Globus pallidus (tissue), 1 donor: ENCODE measurements at places on chromosomes 4 and X.

- DNase-seq = no peak
Measured at GRCh38 chr4:186852073-186852420, 128.4 kb upstream of the FAT1 start.

GRCh38 chr4:120435179-120435578 lies 368.5 kb upstream of the MAD2L1 start:
- DNase-seq = no peak

DNA sequence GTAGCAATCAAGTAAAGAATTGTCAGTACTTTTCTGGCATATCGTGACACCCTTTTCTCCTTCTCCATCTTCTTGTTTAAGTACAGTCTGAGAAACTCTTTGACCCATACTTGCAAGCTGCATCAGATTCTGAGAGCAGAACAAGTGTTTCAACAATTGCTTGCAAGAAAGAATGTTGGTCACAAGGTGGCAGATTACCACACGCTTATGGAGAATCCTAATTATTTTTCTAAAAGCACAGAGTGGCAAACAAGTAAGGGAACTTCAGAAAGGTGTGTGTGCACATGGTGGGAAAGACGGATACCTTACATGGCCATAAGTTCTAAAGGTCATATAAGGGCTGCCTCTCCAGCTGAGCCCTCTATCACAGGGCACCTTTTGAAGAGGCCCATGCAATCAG lies 136.4 kb upstream of the FGF13 start:
- DNase-seq = no peak

DNA sequence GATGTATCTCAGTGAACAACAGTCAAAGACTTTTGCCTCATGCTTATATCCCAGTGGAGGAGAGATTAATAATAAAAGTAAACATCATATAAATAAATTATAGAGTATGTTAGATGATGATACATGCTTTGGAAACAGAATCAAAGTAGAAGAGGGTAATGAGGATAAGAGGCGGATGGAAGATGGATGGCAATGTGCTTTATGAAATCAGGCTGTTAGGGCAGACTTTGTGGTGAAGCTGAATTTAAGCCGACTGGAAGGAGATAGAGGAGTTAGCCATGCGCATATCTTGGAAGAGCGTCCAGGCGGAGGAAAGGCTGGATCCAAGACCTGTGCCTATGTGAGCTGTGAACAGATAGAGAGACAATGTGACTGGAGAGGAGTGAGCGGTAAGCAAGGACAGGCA lies 74.9 kb upstream of the GUCY1A1 start:
- no peak for DNase-seq

- DNase-seq = peak; percentile 21
Measured at GRCh38 chr4:37890801-37891259, at the start of gene TBC1D1. Gene TBC1D1, plus strand, starts transcription at chr4:37891084. Its CDS starts 11,012 bp downstream, at chr4:37902096.

GRCh38 chr4:109592367-109592766 lies 32.3 kb downstream of the MCUB start:
- no peak for DNase-seq

DNA sequence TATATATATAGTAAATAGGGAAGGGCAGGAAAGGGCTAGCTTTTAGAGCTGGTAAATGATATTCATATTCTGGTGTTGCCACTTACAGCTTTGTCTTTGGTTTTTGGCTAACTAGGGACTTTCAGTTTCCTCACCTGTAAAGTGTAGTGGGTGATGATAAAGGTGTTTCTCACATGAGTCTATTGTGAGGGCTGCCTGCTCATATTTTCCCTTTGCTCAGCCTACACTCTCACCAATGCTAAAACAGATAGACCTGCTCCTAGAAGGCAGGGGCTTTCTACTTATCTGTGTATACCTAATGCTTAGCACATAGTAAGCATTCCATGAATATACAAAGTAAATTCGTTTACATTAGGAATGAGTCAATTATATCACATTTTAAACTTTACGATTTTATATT lies 137.2 kb upstream of the HS3ST1 start:
- no peak for DNase-seq

DNA sequence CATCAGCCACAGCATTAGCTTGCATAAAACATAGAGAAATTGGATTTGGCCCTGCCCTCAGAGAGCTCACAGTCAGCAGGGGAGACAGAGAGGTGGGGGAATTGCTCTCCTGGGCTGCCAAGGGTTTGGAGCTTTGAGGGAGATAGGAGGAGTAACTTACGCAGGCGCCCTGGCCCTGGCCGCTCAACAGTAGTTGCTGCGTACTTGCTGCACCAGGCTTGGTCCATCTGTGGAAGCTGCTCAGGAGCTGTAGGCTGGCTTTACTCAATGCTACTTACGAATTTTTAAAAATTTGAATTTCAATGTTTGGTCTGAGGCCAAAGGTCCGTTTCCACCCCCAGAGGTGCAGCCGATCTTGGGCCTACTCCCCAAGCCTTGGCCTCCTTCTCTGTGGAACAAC lies 83.3 kb downstream of the CPZ start:
- DNase-seq = no peak

DNA sequence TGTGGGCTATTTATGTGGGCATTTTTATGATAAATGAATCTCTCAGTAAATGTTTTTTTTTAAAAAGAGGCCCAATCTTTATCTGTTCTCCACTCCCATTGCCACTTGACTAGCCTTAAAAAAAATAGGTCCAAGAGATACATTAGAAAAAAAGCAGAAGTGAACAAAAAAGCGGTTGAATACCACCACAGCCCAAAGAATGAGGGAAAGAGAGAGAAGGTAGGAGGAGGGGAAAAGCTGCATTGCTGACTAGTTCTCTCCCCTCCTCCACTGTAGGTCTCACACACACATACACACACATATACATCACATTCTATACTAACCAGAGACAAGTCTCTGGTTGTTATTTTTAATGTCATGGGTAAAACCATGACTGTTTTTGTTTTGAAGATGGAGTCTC lies 95.8 kb upstream of the IL13RA1 start:
- DNase-seq = no peak

GRCh38 chr4:3497523-3498389 lies 34.5 kb downstream of the LRPAP1 start:
- no peak for DNase-seq

DNA sequence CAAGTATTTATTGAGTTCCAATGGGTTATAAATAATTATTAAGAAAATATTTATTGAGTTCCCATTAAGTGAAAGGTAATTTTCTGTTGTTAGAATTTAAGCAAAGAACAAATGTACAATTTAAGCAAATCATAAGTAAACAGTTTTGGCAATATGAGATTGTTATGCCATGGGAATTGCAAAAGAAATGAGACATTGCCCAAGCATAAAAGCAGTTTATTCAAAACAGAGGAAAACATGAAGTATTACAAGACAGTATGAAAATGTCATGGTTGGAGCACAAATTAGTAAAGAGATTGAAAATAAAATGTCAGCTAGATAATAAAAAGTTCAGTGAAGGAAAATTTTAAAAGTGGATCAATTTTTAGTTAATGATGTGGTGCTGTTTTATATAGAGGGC lies 706.1 kb upstream of the EPHA5 start:
- no peak for DNase-seq

DNA sequence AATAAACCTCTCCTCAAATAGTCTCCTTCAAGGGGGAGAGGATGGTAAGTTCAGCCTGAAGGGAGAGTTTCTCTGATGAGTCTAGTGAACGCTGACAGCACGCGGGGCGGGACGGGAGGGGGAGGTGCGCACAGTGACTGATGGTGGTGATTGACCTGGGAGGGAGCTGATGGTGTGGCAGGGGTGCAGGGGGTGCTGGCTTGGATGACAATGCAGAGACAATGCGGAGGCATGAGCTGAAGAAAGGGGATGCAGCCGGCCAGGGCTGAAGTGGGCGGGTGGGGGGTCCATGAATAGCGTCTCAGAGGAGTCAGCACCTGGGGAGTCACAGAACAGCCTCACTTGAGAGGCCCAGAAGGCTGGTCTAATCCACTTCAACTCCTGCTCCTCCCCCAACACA lies 142.5 kb upstream of the PJA1 start:
- no peak for DNase-seq

DNA sequence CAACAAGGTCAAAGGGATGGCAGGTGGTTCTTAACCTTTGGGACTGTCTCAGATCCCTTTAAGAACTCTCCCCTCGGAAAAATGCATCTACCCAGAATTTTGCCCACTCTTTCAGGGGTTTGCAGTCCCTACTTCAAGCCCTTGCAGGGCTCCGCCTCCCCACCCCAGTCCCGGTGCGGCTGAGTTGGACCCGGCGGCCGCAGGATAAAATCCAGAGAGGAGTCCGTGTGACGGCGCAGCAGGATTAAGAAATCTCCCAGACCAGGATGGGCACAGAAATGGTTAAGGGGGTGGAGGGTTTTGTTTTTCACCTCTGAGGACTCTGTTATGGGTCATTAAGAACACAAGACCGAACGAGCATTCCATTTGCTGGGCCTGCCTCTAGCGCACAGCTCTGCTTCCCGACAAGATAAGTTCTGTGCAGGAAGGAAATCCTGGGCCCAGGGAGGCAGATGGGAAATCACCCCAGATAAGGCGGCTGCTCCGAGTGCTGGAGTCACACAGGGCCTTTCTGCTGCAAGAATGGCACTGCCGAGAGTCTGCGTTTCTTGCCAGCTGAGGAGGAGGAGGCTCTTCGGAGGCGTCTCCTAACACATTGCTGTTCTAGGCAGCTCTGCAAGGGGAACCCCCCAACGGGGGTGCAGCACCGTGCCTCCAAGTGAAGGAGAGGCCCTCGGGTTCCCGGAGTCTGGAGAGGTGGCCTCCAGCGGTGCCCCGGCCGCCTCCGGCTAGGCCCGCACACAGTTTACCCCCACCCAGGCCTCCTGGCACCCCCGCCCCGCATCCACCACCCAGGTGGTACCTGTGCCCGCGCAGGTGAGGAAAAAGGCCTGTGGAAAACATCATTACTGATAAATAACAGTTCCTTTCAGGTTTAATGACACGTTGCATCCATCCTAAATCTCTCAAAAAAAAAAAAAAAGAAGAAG lies 277.6 kb downstream of the BCOR start:
- DNase-seq = no peak

DNA sequence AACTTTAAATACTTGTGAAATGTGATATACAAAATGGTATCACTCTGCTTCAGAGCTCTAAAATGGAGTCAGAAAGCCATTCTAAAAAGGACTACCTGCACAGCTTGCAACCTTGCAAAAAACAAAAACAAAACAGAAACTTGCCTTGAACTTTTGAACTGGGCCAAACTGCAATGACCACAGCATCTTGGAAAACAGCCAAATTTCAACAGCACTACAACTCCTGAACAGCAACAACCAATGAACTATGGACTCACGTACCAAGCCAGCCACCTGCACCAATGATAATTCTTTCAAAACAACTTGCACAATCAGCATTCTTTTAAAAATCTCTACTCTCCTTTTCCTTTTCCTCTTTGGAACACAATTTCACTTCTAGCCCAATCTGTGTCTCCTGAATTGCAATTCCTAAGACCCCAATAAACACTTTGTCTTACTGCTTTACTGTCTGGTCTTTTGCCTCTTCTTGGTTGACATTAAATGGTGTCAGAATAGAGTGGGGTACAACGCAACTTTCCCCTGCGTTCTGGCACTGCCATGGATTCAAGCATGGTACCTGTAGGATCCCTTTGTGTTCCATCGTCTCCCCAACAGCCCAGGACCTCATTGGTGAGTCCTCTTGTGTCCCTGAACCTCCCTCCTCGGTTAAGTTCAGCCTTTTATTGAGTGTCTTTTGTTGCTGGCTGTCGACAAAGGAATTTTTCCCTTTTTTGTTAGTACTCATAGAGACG lies 35.7 kb upstream of the FMR1 start:
- DNase-seq = no peak

- no peak for DNase-seq
Measured at GRCh38 chrX:78534221-78534620, 124.9 kb downstream of the RTL3 start.

- DNase-seq = no peak
Measured at GRCh38 chr4:21387683-21388082, 560.9 kb downstream of the KCNIP4 start.

GRCh38 chr4:182111586-182111985 lies 131.6 kb upstream of the TENM3 start:
- no peak for DNase-seq

GRCh38 chr4:149029056-149029651 lies 586.9 kb upstream of the NR3C2 start:
- no peak for DNase-seq

- no peak for DNase-seq
Measured at GRCh38 chr4:95998311-95998710, 158.4 kb downstream of the PDHA2 start.

DNA sequence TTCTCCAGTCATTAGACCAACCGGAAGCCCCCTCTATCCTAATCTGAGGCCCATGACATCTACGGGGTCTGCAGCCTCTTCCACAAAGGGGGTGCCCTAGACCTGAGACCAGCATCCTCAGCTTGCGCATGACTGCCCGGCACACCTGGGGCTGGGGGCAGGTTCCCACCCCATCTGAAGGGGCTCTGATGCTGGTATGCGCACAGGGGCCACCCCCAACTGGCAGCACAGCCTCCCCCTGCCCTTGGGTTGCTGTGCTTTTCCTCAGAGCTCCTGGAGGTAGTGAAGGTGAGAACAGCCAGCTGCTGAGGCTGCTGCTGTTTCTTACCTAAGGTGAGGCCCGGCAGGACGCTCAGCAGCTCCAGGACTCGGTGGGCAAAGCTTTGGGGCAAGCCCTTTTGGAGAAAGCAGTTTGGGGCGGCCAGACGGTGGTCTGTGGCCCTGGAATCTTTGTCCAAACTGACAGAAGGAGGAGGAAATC lies 18.9 kb upstream of the CPLX1 start:
- DNase-seq = no peak

GRCh38 chr4:8939160-8939839 lies 67.7 kb upstream of the HMX1 start:
- DNase-seq = no peak

GRCh38 chrX:13386636-13387035 lies 66.8 kb upstream of the ATXN3L start:
- DNase-seq = no peak

GRCh38 chr4:155008389-155008788 lies 200.0 kb upstream of the NPY2R start:
- DNase-seq = no peak

DNA sequence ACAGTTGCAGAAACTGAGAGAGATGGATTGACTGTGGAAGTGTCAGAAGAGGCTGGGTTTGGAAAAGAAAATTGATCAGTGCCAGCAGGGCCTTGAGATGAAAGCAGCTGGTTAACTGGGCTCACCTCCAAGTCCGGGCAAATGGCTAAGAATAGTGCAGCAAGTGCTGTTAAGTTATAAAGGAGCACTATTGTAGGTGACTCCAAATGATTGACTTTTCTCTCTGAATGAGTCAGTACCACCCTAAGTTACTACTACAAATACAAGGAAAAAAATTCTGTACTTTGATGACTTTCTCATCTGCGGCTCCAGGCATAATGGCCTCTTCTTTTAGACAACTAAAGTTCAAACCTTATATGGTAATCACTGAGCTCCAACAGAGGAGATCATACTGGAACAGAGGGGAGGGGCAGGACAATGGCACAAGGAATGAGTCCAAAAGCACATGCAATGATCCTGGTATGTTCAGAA lies 733.4 kb upstream of the INTU start:
- peak; percentile 10 for DNase-seq

DNA sequence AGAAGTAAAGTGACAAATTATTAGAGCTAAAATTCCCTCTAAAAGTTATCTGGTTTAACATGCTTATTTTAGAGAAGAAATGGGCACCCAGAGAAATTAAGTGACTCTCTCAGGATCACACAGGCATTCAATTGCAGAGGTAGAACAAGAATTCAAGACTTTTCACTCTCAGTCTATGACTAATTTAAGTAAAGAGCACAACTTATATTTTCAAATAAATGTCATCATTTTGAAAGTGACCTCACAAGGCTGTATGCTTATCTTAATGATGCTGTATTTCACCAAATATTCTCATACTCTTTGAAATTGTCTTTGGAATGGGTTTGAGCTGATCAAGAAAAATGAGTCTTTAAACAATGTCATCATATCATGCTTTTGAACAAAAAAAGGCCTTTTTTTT lies 15.3 kb downstream of the GPR174 start:
- DNase-seq = no peak

- DNase-seq = no peak
Measured at GRCh38 chrX:24648495-24648894, 1.3 kb upstream of the PCYT1B start.
